ENCODE measurements at places on chromosomes 3 and 15. TPM values are rescaled to one million over a fixed set of nuclear protein-coding genes. Genes with fewer than 3 reads are reported as not detected.

Gene NMNAT3
- total RNA-seq: 0.36 TPM

Gene MNS1
- total RNA-seq: 0.36 TPM

Gene CLRN1
- total RNA-seq: not detected

Gene PTPRG
- total RNA-seq: 31.0 TPM

Gene MORC1
- not detected for total RNA-seq

Gene HPS3
- total RNA-seq: 25.6 TPM

Gene PLS1
- 1.7 TPM for total RNA-seq
